ENCODE measurements at places on chromosomes 6 and 20. TPM values are rescaled to one million over a fixed set of nuclear protein-coding genes. Genes with fewer than 3 reads are reported as not detected.
A peak's percentile ranks its signal among the peaks of the same experiment; 100 is the strongest.

DNA sequence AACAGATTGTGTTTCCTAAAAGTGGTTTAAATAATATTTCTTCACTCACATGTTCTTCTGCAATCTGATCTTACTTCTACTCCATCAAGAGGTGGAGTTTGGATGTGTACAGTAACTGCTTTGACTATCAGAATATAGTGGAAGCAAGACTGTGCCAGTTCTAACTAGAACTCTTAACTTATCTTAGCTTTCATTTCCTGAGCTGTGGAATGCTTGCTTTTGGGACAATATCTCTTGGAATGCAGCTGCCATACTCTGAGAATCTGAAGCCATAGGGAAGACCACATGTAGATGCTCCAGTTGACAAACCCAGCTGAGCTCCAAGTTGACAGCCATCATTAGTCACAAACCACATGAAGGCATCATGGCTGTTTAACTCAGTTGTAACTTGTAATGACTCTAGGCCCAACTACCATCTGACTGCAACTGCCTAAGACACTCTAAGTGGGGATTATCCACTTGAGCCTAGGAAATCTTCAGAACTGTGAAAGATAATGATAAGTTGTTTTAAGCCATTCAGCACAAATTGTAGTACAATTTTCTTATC is 40.8 kb upstream of the MAN1A1 start:
- H3K27me3 ChIP-seq, result no peaks in the 10 kb centered on the region
- no peak overlapping the region for H3K27ac ChIP-seq
- no peak overlapping the region for H3K4me3 ChIP-seq
- H3K4me1 ChIP-seq, result no peaks in the 10 kb centered on the region
- no peak for DNase-seq

GRCh38 chr6:129882510-129883023 is 21.5 kb upstream of the TMEM244 start:
- H3K27ac ChIP-seq, result peak overlapping the region; percentile 28
- no peak for DNase-seq
- H3K4me3 ChIP-seq, result no peak overlapping the region
- peaks cover 9% of the 10 kb centered on the region for H3K27me3 ChIP-seq
- no peaks in the 10 kb centered on the region for H3K36me3 ChIP-seq

DNA sequence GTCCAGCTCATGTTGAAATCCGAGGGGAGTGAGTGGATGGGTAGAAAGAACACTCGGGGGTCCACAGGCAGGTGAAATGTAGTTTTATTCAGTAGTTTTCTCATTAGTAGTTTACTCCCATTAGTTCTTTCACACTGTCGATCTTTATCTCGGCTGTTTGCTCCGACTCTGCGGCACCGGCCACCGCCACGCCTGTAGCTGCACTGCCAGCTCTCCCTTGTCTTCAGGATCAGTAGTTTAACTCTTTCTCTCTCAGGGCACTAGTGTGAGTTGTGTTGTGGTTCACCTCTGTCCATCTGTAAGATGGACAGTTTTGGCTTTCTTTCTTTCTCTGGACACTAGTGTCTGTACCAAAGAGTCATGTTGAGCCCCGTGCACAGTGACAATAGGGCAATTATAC is 195.7 kb downstream of the LMBRD1 start:
- H3K27me3 ChIP-seq, result peaks cover 13% of the 10 kb centered on the region
- no peaks in the 10 kb centered on the region for H3K4me1 ChIP-seq
- no peak overlapping the region for H3K27ac ChIP-seq

- no peak overlapping the region for H3K4me3 ChIP-seq
- H3K36me3 ChIP-seq, result no peaks in the 10 kb centered on the region
- H3K4me1 ChIP-seq, result no peaks in the 10 kb centered on the region
Measured at GRCh38 chr6:139888681-139889122, 514.3 kb upstream of the CITED2 start.

DNA sequence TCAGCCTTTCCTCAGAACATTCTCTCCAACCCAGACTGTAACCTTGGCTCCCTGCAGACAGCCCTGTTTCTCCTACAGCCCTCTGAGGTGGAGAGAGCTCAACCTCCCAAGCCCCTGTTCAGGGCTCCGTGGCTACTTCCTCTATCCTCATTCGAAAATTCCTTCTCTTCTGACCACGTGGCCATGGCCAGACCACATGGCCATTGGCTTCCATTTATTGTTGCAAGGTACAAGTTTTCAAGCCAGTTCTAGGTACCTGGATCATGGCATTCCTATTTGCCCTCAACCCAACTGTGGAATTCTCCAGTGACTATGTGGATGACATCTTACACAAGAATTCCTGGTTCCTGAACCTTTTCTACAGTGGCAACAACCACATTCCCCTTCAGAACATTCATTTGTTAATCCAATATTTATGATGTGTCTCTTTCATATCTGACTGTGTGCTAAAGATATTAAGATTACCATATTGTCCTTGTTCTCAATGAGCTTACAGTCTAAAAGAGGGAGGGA is 161.9 kb downstream of the GMPR start:
- H3K36me3 ChIP-seq, result peaks cover 6% of the 10 kb centered on the region
- peaks cover 14% of the 10 kb centered on the region for H3K4me1 ChIP-seq
- H3K4me3 ChIP-seq, result no peak overlapping the region
- DNase-seq, result no peak
- no peaks in the 10 kb centered on the region for H3K27me3 ChIP-seq
- H3K27ac ChIP-seq, result no peak overlapping the region

DNA sequence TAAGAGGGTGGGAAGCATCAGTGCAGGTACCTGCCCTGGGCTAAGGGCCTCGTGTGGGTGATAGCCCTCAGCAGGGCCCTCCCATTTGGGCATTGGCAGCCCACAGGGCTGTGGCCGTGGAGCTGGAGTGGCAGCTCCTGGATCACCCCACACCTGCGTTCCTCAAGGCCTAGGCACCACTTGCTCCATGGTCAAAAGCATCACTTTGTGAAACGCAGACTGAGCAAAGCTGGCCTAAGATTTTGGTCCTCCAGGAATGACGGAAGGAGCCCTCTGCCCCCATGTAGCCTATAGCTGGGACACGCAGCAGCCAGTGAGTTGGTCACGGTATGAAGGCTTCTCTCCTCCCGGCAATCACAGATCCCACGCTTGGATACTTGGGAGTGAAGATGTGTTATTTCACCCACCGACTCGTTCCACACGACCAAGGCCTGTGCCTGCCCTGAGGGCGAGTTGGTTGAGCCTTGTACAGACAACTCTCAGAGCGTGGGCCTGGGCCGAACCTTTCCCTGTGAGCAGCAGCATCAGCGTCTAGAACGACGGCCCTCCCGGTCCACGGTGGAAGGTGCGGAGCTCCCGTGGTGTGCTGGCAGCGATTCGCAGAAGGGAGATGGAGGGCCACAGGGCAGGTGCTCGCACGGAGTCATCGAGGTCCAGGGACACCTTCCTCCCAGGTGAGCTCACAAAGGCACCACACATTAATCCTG is 39.7 kb downstream of the THBS2 start:
- no peak for DNase-seq
- H3K27me3 ChIP-seq, result no peaks in the 10 kb centered on the region
- no peak overlapping the region for H3K4me3 ChIP-seq
- H3K36me3 ChIP-seq, result peaks cover 18% of the 10 kb centered on the region
- H3K27ac ChIP-seq, result no peak overlapping the region
- H3K4me1 ChIP-seq, result peaks cover 9% of the 10 kb centered on the region

DNA sequence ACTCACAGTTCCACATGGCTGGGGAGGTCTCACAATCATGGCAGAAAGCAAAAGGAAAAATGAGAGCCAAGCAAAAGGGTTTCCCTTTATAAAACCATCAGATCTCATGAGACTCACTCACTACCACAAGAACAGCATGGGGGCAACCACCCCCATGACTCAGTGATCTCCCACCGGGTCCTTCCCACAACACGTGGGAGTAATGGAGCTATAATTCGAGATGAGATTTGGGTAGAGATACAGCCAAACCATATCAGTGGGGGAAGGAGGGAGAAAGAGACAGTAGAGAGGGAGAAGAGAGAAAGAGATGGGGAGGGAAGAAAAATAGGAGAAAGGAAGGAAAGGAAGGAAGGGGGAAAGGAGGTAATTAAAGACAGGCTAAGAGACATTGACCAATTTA is 30.1 kb downstream of the GMDS start:
- DNase-seq, result no peak
- H3K36me3 ChIP-seq, result no peaks in the 10 kb centered on the region
- H3K27ac ChIP-seq, result no peak overlapping the region
- H3K4me3 ChIP-seq, result no peak overlapping the region
- peaks cover 1% of the 10 kb centered on the region for H3K27me3 ChIP-seq

PRL gene
- total RNA-seq, result not detected

FOXS1 gene
- total RNA-seq, result not detected

PXDC1 gene
- total RNA-seq, result not detected

ERVFRD-1 gene
- not detected for total RNA-seq
